ENCODE measurements at places on chromosomes 7 and 10.
A peak's percentile ranks its signal among the peaks of the same experiment; 100 is the strongest.

- DNase-seq = no peak
Measured at GRCh38 chr10:74022926-74023629, 25.2 kb downstream of the VCL start.

- no peak for DNase-seq
Measured at GRCh38 chr7:17584822-17585221, 286.4 kb downstream of the AHR start.

DNA sequence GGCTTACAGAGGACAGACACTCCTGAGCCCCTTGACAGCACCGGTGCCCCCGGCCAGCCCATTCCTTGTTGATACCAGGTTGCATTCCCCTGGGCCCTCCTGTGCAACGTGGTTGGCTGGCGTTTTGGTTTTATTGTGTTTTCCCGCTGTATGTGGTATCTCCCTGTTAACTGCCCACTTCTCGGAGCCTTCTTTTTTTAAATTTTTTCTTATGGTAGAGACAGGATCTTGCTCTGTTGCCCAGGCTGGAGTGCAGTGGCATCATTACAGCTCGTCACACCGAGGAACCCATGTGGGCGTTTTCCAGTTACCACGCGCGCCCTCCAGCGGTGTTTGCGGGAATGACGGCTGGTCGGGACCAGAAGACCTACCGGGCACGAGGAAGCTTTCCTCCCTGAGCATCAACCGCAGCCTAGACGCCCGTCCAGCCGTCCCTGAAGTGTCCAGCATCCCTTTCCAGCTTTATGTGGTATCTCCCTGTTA is 16.9 kb upstream of the ZFAND2A start:
- DNase-seq = peak; percentile 74

DNA sequence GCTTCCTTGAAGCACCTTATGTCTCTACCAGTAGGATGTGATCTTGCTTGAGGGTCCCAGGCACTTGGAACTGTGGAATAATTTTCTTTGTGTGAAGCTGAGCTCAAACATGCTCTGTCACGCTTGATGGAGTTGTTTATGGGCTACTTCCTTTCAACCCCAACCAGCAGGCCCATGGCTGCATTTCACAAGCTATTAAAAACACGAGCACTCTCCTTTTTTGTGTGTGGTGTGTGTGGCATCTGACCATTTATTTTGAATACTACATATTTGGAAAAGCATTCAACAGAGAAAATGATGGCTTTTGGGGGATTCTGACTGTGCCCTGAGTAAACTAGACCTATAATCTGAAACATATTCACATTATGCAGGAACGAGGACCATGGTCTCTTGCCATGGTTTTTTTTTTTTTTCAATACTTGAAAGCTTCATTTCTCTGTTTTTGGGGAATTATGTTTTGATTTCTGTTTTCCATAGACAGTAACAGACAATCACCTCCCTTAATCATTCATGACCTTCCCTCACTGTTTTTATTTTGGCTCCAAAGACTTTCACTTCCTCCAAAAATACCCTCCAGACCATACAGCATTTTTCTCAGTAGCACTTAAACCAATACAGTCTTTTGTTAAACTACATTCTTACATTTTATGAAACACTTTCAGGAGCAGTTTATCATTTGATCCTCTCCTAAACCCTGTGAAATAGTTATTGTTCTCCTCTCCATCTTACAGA is 233.6 kb upstream of the BMPER start:
- DNase-seq = no peak

DNA sequence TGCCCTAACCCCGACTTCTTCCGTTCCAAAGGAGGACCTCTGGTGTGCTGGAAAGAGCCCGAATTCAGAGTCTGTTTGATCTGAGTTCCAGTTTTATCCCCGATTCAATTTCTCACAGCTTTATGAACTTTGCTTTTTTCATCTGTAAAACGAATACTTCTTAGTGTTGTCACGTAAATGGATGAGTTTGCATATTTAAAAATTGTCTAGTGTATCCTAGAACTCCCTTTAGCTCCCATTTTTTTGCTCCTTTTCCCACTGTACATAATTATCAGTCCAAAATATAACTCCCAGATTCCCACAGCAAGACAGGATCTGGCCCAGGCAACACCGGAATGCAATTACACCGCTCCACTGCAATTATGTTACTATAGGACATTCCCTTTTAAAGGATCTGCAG is 80.7 kb upstream of the ARHGAP21 start:
- no peak for DNase-seq

- no peak for DNase-seq
Measured at GRCh38 chr10:78464856-78465267, 431.2 kb downstream of the RPS24 start.

- no peak for DNase-seq
Measured at GRCh38 chr7:56447864-56448693, 331.9 kb upstream of the NUPR2 start.

- DNase-seq = no peak
Measured at GRCh38 chr10:38007551-38007950, 2.9 kb upstream of the ZNF33A start.

DNA sequence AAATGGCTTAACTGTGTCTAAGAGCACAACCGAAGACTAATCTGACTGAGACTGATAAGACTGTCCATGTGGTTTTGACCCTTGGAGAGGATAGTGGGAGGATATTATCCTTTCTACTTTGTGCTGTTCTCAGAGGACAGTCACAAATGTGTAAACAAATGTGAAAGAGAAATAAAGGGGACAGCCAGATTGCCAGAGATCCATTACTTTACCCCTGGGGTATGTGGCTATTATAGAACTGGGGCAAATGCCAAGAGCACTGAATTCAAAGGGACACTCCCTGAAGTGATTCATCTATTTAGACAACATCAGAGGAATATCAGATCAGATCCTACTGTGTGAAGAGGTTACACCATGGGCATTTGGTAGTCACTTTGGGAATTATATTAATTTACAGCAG is 154.7 kb downstream of the RNLS start:
- DNase-seq = no peak

DNA sequence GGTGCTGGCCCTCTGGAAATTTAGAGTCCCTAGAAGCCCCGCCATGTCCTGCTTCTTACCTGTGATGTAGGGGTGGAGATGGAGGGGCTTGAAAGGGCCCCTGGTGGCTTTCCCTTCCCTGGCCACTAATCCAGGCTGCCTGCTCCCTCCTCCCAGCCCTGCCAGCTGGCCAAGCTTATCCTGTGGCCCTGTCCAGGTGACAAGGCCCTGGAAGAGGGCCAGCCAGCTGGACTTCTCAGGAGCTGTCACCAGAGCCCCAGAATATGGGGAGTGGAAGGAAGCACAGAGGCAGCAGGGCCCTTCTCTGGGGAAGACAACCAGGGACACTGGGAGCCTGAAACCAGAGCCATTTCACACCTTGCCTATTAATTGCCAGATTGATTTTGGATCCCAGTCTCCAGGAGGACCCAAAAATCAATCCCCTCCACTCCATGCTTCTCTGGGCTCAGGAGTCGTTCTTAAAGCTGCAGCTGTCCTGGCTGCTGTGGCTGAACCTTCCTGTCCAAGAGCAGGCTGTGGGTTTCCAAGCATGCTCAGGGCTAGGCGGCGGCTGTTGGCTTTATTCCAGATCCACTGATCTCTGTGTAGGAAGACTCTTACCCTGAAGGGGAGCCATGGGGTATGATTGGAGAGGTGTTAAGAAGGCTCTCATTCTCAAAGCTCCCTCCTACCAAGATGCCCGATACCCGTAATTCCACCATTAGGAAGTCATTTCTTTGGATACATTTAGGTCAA is 52.6 kb upstream of the PCBD1 start:
- no peak for DNase-seq

DNA sequence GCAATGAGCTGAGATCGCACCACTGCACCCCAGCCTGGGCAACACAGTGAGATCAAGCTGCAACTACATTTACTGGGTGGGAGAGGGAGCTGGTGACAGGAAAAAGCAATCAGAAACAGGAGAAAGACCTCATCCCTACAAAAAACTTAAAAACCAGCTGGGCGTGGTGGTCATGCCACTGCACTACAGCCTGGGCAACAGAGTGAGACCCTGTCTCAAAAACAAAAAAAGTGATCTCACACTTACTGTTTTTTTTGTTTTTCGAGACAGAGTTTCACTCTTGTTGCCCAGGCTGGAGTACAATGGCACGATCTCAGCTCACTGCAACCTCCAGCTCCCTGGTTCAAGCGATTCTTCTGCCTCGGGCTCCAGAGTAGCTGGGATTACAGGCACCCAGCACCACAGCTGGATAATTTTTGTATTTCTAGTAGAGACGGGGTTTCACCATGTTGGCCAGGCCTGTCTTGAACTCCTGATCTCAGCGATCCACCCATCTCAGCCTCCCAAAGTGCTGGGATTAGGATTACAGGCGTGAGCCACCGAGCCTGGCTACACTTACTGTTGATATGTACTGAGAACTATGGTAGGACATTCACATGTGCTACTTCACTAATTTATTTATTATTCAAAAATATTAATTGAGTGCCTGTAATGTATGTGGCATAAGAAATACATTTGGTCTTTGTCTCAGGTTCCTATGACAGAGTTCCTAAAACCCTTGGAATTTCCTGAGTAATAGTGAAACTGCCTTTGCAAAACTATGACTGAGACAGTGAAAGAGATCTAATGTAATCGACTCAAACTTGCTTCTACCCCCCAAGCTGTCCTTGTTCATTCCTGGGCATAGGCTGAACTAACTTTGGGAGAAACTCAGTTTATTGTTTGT is 27.7 kb upstream of the NRBF2 start:
- no peak for DNase-seq

GRCh38 chr10:49556723-49557122 is 17.8 kb upstream of the ERCC6 start:
- DNase-seq = no peak

GRCh38 chr10:105148921-105149320 is 507.8 kb downstream of the SORCS3 start:
- DNase-seq = no peak

DNA sequence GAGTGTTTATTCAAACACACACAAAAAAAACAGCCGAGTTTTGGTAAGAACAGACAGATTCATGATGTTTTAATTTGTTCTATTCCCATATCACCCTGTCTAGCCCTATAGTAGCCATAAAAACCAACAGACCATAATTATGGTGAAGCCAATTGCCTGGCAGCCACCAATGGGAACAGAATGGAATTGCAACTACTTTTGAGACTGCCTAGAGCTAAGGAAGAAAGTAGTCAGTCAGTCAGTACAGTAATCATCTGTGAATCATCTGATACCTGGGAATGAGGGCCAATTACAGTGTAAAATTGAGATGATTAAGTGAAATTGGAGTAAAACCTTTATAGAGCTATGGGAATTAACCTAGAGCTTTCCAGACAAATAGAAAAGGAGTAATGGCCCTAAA is 952.7 kb upstream of the KCND2 start:
- DNase-seq = no peak

DNA sequence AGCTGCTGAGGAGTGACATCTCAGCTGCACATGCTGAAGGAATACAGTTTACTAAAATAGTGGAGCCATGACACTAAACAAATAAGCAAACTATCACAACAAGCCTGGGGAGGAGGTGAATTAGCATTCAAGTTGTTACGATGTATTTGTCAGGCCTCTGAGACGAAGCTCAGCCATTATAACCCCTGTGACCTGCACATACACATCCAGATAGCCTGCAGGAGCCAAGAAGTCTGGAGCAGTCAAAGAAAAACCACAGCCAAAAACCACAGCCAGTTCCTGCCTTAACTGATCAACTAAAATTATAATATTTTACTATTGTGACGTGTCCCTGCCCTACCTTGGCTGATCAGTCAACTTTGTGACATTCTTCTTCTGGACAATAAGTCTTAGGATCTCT is 68.6 kb downstream of the NSUN6 start:
- DNase-seq = no peak

- DNase-seq = no peak
Measured at GRCh38 chr10:120177330-120177729, 279.7 kb upstream of the PLPP4 start.

DNA sequence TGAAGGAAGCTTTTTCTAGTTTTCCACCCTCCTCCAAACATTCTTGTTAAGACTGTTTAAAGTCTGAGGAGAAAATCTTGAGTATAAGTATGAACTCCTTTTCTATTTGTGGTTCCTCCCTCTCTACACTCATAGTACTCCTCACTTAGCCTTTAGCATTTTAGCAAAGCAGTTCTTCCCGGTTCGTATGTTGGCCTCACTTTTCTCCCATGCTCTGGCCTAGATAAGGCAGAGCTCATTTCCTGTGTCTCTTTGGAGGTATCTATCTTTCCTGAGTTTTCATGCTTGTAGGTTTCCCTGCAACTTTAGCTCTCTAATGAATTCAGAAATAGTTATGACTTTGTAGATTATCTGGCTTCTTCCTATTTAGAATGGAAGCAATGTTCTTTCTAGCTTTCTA is 5.9 kb upstream of the OR2F1 start:
- no peak for DNase-seq

DNA sequence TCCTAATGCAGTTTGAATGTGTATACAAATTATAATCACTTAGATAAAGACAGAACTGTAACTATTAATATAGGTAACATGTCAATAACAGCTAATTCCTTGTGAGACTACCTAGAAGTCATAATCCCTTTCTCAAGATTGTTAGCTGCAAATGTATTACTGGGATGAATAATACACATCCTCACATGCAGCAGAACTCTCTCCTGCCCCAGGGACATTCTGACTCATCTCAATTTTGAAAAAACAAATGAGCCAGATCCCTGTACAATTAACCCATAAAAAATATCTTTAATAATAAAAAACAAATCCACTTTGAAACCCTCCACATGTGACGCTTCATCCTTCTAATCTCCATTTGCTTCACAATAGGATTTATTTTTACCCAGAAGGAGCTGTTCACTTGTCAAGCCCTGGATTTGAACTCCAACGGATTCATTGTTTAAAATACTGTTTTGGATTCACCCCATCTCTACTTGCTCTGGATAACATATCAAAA is 428.4 kb upstream of the TEX47 start:
- no peak for DNase-seq

DNA sequence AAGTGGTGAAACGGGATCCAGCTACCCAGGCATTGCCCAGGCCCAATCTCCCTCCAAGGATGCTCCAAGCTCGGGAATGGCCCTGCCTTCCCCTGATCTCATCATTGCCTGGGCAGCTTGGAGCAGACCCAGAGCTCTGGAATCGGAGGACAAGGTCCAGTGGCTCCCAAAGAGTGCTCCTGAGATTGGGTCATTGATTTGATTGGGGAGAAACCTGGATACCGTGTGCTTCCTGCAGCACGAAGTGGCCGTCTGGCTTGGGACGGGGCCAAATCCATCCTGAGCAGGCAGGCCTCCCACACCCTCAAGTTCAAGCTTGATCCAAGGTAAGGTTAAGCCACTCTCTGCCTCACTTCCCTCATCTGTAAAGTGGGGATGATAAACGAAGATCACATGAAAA is 69.9 kb downstream of the OAT start:
- DNase-seq = no peak

DNA sequence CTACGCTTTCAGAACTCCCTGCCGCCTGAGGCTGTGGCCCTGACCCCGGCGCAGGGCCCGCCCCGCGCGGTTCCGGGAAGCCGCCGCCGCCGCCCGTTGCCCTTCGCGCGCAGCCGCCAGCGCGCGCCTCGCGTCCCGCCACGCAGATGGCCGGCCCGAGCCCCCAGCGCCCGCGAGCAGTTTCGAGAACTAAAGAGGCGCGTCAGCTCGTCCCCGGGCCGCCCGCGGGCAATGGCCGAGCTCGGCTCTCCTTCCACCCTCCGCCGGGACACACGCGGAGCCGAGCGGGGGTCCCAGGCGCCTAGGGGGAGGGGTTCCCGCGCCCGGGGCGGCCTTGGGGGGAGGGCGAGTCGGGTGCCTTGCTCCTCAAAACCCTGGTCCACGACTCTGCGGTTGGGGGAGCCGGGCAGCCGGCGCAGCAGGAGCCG is 1.8 kb downstream of the HNRNPF start:
- DNase-seq = peak; percentile 35
